ENCODE measurements at places on chromosomes 7 and 10. TPM values are rescaled to one million over a fixed set of nuclear protein-coding genes. Genes with fewer than 3 reads are reported as not detected.

The PNLIPRP1 gene
- total RNA-seq, result not detected

The GOLGA7B gene
- 10.2 TPM for total RNA-seq

The CCZ1B gene
- total RNA-seq, result 132 TPM

The MOGAT3 gene
- not detected for total RNA-seq

Measured in cerebellum (tissue), 4 donors.